ENCODE measurements at places on chromosomes 3 and 15. TPM values are rescaled to one million over a fixed set of nuclear protein-coding genes. Genes with fewer than 3 reads are reported as not detected.

The PIERCE2 gene
- polyA plus RNA-seq, result 6.6 TPM

The C3orf52 gene
- 1.9 TPM for polyA plus RNA-seq

The PLD1 gene
- polyA plus RNA-seq, result 3.0 TPM

The TNFAIP8L3 gene
- polyA plus RNA-seq, result 2.0 TPM

The CDC25A gene
- polyA plus RNA-seq, result 1.5 TPM

The NR1I2 gene
- not detected for polyA plus RNA-seq

The ADIPOQ gene
- polyA plus RNA-seq, result not detected

DNA sequence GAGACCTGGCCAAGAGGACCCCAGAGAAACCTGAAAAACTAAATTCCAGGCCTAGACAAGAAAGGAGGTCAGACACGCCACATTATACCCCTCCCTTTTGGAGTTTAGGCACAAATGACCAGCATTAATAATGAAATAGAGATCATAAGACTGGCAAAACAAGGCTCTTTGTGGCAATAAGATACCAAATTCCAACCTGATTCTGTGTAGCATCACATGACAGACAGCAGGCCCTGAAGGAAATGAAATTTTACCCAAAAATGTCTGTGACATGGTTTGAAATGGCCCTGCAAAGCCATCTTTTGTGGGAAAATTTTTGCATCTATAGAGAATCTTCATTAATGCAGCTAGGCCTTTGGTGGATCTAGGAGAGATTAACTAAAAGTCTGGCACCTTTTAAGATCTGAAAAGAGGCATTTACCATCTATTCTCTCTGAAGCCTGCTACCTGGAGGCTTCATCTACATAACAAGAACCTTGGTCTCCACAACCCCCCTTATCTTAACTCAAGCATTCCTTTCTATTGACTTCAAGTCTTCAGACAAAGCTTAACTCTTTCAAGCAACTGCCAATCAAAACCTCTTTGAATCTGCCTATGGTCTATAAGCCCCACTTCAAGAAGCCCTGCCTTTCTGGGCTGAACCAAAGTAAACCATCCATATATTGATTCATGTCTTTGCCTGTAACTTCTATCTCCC lies 8.0 kb downstream of the FAM174B start:
- H3K36me3 ChIP-seq, result no peaks in the 10 kb centered on the region
- DNase-seq, result no peak
- no peak overlapping the region for H3K4me3 ChIP-seq
- H3K27ac ChIP-seq, result no peak overlapping the region
- no peaks in the 10 kb centered on the region for H3K4me1 ChIP-seq
- H3K27me3 ChIP-seq, result no peaks in the 10 kb centered on the region

GRCh38 chr3:104578558-104578957 lies 788.2 kb upstream of the ALCAM start:
- no peaks in the 10 kb centered on the region for H3K36me3 ChIP-seq
- H3K27me3 ChIP-seq, result no peaks in the 10 kb centered on the region
- no peaks in the 10 kb centered on the region for H3K4me1 ChIP-seq
- DNase-seq, result no peak
- no peak overlapping the region for H3K27ac ChIP-seq

DNA sequence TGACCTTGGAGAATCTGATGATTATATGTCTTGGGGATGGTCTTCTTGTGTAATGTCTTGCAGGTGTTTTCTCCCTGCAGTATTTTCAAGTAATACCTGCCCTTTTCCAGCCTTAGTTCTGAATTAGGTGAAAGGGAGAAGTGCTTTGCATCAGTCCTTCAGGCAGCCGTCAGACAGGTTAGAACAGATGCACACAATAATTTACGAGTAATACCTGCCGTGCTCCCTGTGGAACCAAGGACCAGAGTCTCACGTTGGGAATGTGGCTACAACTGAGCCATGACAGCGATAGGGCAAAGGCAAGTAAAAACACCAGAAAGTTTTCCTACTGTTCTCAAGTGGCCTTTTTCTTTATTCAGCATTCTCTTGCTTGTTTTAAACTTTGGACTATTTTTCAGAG lies 69.1 kb downstream of the CHCHD6 start:
- H3K36me3 ChIP-seq, result no peaks in the 10 kb centered on the region
- H3K4me3 ChIP-seq, result no peak overlapping the region
- H3K27ac ChIP-seq, result no peak overlapping the region
- no peaks in the 10 kb centered on the region for H3K27me3 ChIP-seq
- H3K4me1 ChIP-seq, result peaks cover 13% of the 10 kb centered on the region

GRCh38 chr3:169241630-169241990 lies 421.9 kb downstream of the MECOM start:
- no peaks in the 10 kb centered on the region for H3K36me3 ChIP-seq
- H3K27me3 ChIP-seq, result no peaks in the 10 kb centered on the region
- H3K27ac ChIP-seq, result peak overlapping the region; percentile 69
- peak overlapping the region; percentile 81 for H3K4me3 ChIP-seq

- H3K4me1 ChIP-seq, result peaks cover 17% of the 10 kb centered on the region
- no peak overlapping the region for H3K27ac ChIP-seq
- no peaks in the 10 kb centered on the region for H3K36me3 ChIP-seq
- no peak overlapping the region for H3K4me3 ChIP-seq
Observed at GRCh38 chr3:55292360-55292759, 194.7 kb downstream of the WNT5A start.

DNA sequence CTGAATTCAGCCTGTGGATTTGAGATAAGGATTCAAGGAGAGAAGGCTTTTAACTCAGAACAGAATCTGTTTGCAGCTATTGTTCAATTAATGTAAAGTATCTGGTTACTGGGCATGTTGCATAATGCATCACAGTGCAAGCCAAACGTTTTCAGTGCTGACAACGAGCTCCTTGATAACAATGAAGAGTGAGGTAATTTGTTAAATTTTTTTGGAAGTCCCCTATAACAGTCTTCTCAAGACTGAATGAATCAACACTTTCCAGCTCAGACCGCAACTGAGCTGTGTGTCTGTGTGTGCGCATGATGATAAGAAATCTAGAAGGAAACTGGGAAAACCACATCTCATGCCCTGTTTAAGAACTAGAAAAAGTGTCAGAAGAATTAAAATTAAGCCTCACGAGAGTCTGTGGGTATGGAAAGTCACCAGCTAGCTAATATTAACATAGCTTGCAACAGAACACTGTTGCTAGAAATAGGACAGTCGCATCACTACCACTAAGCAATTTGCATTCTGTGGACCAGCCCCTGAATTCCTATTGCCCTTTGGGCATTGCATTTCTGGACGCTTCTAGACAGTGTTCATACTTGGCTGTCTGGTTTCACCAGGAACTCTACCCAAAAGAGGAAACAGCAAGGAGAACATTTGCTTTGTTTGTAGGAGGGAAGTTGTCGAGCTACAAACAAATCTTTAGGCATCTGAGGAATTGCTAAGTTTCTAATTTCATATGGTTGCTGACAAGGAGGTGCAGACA lies 43.7 kb upstream of the ATP2C1 start:
- H3K27me3 ChIP-seq, result peaks cover 28% of the 10 kb centered on the region
- no peaks in the 10 kb centered on the region for H3K36me3 ChIP-seq
- no peak overlapping the region for H3K27ac ChIP-seq

DNA sequence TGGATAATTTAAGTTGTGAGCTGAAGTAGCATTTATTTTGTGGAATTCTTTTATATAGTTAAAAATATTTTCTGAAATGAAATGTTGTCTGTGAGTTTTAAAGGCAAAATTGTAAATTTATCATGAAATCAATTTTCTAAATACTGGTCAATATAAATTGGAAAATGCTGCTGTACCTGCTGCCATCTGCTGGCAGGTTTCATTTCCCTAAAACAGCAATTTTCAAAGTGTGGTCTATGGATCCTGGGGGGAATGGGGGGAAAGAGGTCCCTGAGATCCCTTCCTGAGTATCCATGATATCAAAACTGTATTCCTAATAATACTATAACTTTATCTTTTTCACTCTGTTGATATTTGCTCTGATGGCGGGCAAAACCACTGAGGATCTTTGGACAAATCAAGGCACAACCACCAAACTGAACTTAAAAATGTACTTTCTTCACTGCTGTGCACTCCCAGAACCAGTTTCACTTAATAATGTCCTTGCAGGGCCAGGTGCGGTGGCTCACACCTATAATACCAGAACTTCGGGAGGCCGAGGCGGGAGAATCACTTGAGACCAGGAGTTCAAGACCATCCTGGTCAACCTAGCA lies 17.2 kb upstream of the CCR4 start:
- no peak overlapping the region for H3K4me3 ChIP-seq
- H3K36me3 ChIP-seq, result no peaks in the 10 kb centered on the region
- no peak overlapping the region for H3K27ac ChIP-seq
- peak; percentile 47 for DNase-seq
- 0 out of 2 replicates have a peak, but pooled peaks cover 3% of the 10 kb centered on the region for H3K27me3 ChIP-seq
- H3K4me1 ChIP-seq, result no peaks in the 10 kb centered on the region

DNA sequence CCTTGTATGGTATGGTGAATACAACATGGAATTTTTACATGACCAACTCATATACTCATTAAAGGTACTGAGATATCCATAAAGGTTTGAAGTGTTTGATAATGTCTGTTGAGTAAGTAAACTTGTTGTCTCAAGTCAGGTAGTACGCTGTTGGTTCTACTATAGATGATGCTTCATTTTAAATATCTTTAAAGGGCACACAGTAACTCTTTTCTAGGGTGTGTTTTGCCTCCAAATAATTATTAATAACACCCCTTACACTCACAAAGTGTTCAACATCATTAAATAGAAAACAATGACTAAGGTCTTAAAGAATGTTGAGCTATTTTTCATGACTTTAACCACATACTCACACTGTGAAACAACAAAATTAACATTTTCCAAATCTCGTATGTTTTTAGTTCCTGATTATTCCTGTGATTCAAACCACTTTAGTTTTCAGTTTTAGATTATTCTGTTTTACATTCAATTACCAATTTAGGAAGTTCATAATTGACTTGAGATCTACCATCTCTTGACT lies 220.0 kb upstream of the NANOGP8 start:
- no peak overlapping the region for H3K4me3 ChIP-seq
- no peak overlapping the region for H3K27ac ChIP-seq
- no peaks in the 10 kb centered on the region for H3K27me3 ChIP-seq
- no peak for DNase-seq
- H3K36me3 ChIP-seq, result no peaks in the 10 kb centered on the region

- H3K27ac ChIP-seq, result peak overlapping the region; percentile 30
- DNase-seq, result no peak
- no peaks in the 10 kb centered on the region for H3K27me3 ChIP-seq
- no peak overlapping the region for H3K4me3 ChIP-seq
- H3K36me3 ChIP-seq, result peaks cover 36% of the 10 kb centered on the region
Observed at GRCh38 chr15:40992825-40993224, 39.6 kb downstream of the CHAC1 start.

DNA sequence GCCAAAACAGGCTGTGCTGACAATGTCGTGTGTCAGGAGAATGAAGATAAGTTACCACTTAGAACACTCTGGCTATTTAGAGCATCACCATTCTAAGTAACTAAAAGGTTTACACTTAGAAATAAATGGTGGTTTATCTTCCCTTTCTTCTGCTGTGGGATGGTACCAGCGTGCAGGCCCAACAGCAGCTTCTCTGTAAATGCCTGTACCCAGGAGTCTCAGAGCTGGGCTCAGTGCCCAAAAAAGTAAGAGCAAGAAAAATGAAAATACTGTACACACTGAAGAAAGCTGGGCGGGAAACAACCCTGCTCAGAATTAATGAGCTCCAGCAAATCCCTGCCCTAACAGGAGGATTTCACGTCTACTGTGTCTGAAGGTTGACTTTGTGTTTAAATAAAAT lies 206.5 kb downstream of the MFSD1 start:
- H3K36me3 ChIP-seq, result no peaks in the 10 kb centered on the region
- no peak overlapping the region for H3K4me3 ChIP-seq
- H3K27ac ChIP-seq, result no peak overlapping the region
- no peak for DNase-seq

- H3K4me3 ChIP-seq, result peak overlapping the region; percentile 87
- no peaks in the 10 kb centered on the region for H3K36me3 ChIP-seq
- H3K4me1 ChIP-seq, result peaks cover 15% of the 10 kb centered on the region
- H3K27ac ChIP-seq, result peak overlapping the region; percentile 50
Observed at GRCh38 chr3:113697500-113698090, 1.2 kb upstream of the USF3 start.

DNA sequence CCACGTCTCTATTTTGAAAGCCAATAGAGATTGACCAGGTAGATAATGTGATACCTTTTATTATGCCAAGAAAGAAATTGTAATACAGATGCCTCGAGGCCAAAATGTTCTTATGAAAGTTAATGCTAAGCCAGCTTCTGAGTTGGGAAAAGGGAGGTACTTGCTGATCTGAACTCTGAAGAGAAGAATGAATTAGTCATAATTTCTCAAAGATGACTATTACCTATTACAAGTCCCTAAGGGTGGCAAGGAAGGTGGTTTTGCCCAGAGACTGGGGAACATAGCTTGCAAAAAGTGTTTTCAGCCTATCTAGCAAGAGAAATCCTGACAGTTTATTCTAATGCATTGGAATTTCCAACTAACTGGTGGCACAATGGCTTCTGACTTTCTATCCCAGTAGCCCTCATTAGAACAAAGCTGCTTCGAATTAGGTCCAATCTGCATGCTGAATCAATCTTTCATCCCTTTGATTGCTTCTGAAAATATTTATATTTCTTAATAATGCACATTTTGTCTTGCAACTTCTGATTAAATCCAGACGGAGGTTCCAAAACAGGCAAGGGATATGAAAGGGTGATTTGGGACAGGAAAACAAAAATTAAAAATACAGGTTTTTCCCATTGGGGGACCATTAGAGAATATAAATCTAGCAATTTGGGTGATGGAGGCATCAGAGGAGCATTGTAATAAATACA lies 17.7 kb upstream of the NR2F2 start:
- no peaks in the 10 kb centered on the region for H3K36me3 ChIP-seq
- H3K4me3 ChIP-seq, result no peak overlapping the region
- H3K4me1 ChIP-seq, result peaks cover 11% of the 10 kb centered on the region
- peak; percentile 79 for DNase-seq
- H3K27ac ChIP-seq, result no peak overlapping the region

- peak; percentile 97 for DNase-seq
- H3K27me3 ChIP-seq, result no peaks in the 10 kb centered on the region
Observed at GRCh38 chr3:48595526-48596121, 495 bp upstream of the COL7A1 start.

DNA sequence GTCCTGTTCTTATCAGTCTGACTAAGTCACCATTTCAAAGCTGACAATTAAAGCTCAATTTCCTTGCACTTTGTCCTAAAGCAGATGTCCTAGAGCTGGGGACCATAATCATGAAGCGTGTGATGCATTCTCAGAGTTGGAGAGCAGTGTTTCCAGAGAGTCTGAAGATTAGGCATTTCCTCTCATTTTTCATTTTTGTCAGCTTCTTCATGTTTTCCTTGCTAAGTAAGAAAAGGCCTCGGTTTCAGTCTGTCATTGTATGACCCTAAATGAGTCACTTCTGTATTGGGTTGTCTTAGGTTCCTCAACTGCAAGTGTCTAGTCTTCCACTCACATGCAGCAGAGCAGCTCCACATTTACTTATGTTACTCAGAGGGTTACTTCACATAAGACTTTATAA lies 257.2 kb upstream of the TPRG1 start:
- no peaks in the 10 kb centered on the region for H3K27me3 ChIP-seq
- DNase-seq, result peak; percentile 73
- H3K36me3 ChIP-seq, result no peaks in the 10 kb centered on the region
- peak overlapping the region; percentile 64 for H3K27ac ChIP-seq
